Body of pancreas (tissue), 4 donors: ENCODE measurements at places on chromosomes 6 and 20. TPM values are rescaled to one million over a fixed set of nuclear protein-coding genes. Genes with fewer than 3 reads are reported as not detected.

SNPH gene
- total RNA-seq, result 3.4 TPM

GRCh38 chr6:43292763-43293318 lies 5.2 kb upstream of the SLC22A7 start:
- no peak for DNase-seq

DNA sequence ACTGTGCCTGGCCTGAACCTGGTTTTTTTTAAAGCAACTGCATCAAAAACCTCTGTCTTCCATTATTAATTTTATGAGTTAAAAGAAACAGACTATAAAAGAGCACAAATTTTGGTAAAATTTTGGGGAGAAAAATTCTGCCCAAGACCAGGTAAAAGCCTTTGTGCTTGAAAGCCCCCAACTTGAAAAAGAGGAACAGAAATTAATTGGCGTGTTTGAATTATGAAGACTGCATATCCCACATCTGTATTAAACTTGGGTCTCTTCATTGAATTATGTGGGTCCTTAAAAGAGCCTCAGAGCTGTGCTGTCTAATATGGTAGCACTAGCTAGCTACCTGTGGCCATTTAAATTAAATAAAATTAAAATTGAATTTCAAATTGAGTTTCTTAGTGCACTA lies 41.2 kb downstream of the COL11A2 start:
- DNase-seq, result no peak

KHDC1 gene
- total RNA-seq, result 3.0 TPM

- DNase-seq, result no peak
These were observed 49.9 kb upstream of the RANBP9 start for GRCh38 chr6:13761361-13762036.

GRCh38 chr6:73180076-73180738 lies 45.1 kb downstream of the KHDC1L start:
- DNase-seq, result no peak

DNA sequence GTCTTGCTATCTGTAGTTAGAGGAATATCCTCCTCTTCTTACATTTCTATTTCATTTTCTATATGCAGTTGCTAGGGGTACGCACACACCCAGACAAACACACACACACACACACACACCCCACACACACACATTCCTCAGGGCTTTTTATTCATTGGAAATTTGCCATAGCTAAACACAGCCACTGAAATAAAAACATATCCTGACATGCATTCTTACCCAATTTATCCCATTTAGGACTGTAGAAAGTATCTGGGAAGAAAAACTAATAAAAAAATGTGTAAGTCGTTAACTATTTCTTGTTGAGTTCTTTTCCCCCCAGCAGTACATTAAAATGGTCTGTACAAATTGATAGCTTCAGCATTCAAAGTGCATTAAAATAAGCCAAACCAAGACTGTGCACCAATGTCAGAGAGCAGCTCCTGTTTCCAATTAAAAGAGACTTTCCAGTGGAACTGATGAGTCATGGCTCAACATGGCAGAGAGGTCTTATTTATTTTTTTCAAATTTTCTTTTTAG lies 357.9 kb upstream of the AGPAT4 start:
- no peak for DNase-seq

DNA sequence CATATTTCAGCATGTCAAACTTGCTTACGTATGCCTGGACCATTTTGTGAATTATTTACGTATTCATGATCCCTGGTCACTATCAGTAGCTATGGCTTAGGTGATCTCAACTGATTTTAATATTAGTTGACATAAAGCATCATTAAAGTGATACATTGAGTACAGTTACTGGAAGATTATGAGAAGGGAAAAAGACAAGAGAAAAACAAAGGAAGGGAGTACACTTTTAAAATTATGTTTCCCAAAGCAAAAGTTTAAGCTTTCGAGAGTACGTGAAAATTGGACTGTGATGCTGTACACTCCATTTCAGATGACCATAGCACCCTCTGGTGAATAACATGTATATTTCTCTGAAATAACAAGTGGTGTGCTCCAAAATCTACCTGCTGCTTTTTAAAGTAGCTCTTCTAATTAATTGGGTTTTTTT lies 215.0 kb upstream of the HSF2 start:
- no peak for DNase-seq

GRCh38 chr6:106090001-106090400 lies 3.9 kb downstream of the PRDM1 start:
- DNase-seq, result no peak

GRCh38 chr20:38894091-38894847 lies 31.9 kb upstream of the FAM83D start:
- DNase-seq, result peak; percentile 89

- no peak for DNase-seq
These were observed 155.6 kb downstream of the SAMD5 start for GRCh38 chr6:147664092-147664491.

- DNase-seq, result no peak
These were observed 465.3 kb upstream of the SYNCRIP start for GRCh38 chr6:86107985-86108384.

- no peak for DNase-seq
These were observed 27.5 kb downstream of the MAN1A1 start for GRCh38 chr6:119322034-119322433.

IER3 gene
- 46.4 TPM for total RNA-seq

KIF6 gene
- not detected for total RNA-seq

GRCh38 chr6:31345026-31345730 lies 11.8 kb downstream of the HLA-B start:
- DNase-seq, result no peak

- no peak for DNase-seq
These were observed 47.8 kb upstream of the TRAF3IP2 start for GRCh38 chr6:111653434-111653833.

DNA sequence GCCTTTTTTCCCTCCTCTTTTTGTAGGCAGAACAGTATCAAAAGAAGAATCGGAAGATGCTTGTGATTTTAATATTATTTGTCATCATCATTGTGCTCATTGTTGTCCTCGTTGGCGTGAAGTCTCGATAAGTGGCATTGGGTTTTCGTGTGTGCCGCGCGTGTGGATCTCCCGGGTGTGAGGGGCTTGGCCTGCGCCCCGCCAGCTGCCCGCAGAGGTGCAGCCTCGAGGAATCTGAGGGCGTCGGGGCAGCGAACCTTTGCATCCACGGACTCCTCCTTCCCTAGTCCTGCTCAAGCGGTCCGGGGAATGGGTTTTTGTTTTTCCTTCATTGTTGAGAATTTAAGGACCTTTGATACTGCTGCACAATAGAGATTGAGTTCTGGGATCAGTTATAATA lies 16.4 kb upstream of the NPEPL1 start:
- no peak for DNase-seq

DNA sequence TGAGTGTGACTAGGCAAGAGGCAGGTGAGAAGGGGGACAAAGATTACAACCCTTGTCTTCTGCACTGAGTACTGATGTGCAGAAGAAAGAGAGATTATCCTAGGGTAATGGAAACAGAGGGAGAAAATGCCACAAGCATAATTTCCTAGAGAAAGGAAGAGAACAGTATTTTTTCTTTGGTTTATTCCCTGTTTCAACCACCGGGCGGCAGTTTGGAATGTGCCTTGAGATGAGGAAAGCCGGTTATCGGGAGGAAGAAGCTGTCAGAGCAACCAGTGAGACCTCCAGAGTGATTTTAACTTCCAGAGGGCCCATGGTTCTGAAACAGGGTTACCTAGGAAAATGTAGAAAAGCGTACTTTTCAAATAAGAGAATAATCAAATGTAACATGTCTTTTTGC lies 121.4 kb downstream of the REV3L start:
- DNase-seq, result peak; percentile 27

DNA sequence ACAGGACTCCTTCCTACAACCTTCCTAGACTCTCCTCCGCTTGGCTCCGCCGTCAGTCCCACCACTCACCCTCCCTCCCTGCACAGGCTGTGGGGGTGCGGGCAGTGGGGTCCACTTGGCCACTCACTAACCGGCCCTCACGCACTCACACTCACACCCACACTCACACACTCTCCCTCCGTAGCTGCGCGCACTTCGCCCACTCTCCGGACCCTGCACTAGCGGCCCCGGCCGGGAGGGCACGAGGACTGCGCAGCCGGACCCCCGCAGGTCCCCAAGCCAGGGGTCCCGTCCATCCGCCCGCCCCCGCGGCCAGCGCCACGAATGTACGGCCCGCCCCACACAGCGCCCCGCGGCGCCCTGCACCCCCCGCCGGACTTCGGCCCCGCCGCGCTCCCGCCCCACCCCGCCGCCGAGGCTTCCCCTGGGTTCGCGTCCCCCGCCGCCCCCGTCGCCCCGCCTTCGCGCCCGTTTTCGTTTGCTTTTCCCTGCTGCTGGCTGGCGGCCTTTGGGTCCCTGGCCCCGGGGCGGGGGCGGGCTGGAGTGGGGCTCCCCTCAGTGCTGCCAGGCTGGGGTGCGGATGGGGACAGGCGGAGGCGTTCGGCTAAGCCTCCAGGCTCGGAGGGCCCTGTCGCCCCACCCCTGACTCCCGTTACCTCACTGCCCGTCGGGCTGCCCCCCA lies 23.0 kb upstream of the SLC22A7 start:
- peak; percentile 45 for DNase-seq

ALDH5A1 gene
- total RNA-seq, result 4.4 TPM

GRCh38 chr20:38127920-38128528 lies 37.0 kb downstream of the TGM2 start:
- no peak for DNase-seq

DNA sequence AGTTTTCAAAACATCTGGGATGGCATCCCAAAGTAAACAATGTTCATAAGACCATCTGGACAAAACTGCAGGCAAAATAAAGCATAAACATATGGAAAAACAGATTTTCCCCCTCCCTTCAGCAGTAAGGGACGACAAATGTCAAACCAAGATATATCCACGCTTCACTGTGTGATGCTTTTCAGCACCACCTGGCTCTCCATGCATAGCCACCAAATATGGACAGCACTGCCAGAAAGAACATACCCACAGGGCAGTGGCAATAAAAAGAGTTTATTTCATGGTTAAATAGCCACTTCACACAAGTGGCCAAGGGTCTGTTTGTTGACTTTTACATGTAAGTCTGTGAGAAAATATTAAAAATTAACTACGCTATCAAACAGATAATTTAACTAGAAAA lies 23.1 kb downstream of the USP45 start:
- no peak for DNase-seq

DNA sequence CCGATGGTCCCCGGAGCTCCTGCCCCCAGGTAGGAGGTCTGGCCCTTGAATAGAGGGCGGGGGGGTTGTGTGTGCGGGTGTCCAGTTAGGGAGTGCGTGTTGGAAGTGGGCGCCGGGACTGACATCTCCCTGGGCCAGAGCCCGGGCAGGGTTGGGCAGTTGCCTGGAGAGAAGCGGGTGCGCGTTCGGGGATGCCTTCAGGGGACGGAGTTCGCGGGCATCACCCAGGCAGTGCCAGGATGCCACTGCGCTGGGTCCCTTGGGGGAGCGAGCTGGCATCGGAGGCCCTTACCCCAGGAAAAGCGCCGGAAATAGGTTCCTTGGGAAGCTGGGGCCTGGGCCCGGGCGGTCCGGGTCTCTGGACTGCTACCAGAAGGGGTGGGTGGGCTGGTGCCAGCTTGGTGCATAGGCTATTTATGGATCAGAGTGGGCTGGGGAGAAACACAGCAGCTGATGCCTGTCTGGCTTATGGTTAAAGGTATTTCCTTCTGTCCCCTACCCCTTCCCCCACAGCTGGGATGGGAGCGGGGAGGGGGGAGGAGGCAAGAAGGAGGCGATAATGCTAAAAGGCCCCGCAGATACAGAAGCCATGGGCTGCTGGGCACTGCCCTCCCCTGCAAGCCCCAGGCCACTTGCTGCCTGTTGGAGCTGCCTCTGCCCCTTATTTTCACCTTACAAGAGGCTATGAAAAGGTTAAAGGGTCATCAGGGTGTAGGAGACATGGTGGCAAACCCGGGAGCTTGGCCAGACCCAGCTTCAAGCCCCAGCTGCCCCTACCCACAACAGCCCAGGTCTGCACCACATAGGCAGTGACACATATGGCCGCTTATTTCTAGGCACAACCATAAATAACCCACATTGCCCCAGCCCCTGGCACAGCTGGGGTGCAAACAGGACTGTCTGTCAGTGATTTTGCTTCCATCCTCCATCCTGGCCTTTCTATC lies 638 bp downstream of the PACSIN1 start:
- DNase-seq, result peak; percentile 11

- DNase-seq, result peak; percentile 6
These were observed 44.0 kb upstream of the DOK5 start for GRCh38 chr20:54431156-54431944.

B3GAT2 gene
- total RNA-seq, result not detected

CDKN1A gene
- total RNA-seq, result 75.2 TPM

APOBEC2 gene
- total RNA-seq, result 2.3 TPM

DNA sequence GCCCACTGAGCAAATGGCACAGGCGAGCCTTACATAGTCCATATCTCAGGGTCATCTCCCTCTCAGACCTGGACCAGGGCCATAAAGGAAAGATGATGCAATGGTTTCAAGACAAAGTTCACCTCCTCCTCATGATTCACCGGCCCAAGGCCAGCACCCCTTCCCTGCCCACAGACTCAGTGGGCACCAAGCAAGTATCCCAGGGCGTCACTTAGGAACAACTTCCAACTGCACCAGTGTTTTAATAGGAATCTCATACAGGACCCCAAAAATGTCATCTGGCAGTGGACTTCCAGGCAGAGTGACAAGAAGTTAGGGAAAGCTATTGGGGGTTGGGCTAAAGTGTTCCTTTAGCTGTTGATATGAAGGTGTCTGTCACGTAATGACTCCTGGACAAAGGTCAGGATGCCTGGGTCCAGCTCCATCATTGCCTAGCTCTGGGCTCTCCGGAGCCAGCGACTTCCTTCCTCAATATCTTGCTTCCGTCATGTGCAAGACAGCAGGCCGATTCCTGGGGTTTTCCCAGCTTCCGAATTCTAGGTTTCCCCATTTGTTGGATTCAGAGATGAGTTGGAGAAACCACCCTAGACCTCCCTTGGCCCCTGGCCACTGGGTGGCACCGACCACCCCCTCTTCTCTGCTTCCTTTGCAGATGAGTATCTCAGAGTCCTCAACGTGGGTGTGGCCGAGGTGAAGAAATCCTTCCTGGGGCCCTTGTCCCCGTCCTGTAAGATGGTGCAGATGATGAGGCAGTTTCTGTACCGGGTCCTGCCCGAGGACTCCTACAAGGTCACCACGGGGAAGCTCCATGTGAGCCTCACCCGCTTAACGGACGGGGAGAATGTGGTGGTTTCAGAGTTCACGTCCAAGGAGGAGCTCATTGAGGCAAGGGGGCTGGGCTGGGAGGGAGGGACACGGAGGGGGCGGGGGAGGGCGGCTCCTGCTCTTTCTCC lies 21.1 kb downstream of the PNPLA1 start:
- no peak for DNase-seq

PTPRT gene
- total RNA-seq, result 1.0 TPM

GRCh38 chr6:167800549-167800948 lies 26.2 kb upstream of the AFDN start:
- no peak for DNase-seq

GRCh38 chr20:8853805-8854338 lies 215.0 kb upstream of the PLCB4 start:
- DNase-seq, result no peak

DNA sequence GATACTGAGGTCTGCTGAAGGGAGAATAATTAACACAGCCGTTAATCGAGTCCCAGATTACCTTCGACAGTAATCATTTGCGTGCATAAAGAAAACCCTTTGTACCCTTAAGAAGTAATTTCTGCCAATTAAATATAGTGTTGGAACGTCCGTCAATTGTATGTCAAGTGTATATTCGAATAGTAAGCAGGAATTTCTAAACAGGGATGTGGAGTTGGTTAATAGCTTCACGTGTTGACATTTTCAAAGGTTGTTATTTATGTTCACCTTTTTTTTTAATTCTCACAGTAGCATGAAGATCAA lies 798 bp upstream of the SNAP91 start:
- no peak for DNase-seq

- DNase-seq, result peak; percentile 56
These were observed 188.7 kb downstream of the FOXC1 start for GRCh38 chr6:1798303-1798964.
